ENCODE measurements at places on chromosomes 12 and 14.
A peak's percentile ranks its signal among the peaks of the same experiment; 100 is the strongest.

GRCh38 chr12:124098887-124099286 is 125.9 kb downstream of the ZNF664 start:
- no peak for DNase-seq

DNA sequence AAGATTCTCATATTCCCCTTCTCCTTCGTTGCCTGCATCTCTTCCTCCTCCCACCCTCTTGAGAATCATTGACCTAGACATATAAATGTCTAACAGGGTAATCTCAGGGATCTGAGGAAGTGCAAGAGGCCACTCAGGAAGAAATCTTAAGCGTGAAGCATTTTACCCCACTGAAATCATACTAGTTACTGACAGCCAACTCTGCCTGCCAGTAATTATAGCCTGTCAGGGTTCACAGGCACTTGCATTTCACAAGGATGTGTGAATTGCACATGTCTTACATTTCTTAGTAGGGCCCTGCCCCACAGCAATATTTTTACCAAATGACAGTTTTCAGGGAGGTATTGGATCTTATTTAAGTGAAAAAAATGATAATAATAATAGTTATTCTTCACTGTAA is 127.2 kb downstream of the SLC15A5 start:
- no peak for DNase-seq

- no peak for DNase-seq
Observed at GRCh38 chr14:36771028-36771640, 109.5 kb downstream of the PAX9 start.

DNA sequence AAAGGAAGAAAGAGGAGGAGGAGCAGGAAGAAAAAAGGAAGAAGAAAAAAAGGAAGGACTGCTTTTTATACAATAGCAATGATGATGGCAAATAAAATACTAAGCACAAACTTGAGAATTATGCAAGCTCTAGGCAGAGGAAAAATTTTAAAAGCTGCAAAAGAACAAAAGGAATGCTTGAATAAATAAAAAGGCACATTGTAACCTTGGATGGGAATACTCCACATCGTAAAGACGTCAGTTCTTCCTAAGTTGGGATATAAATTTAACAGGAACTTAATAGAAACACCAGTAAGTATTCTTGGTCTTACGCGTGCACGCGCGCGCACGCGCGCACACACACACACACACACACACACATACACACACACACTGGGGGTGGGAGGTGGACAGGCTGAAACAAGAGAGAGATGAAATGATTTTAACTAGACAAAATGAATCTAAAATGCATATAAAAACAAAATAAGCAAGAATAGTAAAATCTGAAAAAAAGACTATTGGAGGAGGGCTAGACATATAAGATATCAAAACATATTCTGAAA is 43.0 kb downstream of the SERPINA3 start:
- DNase-seq, result no peak

- DNase-seq, result no peak
Observed at GRCh38 chr12:124034297-124034696, 61.3 kb downstream of the ZNF664 start.

DNA sequence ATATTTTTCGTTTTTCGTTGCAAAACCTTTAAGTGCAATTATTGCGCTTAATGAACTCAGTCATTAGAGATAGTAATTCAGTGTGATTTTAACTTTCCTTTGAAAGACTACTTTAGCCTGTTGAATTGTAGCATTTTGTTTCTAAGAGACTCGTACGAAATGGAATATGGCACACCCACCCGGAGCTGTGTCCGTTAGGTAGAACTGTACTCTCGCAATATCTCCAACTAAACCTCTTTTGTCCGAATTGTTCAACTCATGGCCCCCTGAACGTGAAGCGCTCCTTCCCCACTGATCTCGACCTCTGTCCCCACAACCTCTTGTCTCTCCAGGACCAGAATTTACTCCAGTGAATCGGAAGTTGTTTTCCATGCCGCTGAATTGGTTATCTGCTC is 800 bp downstream of the PCNX4 start:
- DNase-seq, result peak; percentile 11

- no peak for DNase-seq
Observed at GRCh38 chr12:57739914-57740538, 1.5 kb upstream of the AGAP2 start.

- no peak for DNase-seq
Observed at GRCh38 chr12:69243099-69244084, 4.0 kb downstream of the CPSF6 start.

- DNase-seq, result no peak
Observed at GRCh38 chr14:49240383-49240782, 345.8 kb downstream of the RPS29 start.

GRCh38 chr12:2052826-2053678 is at the start of gene CACNA1C:
Gene CACNA1C (plus strand): TSS chr12:2052987. CDS start chr12:2053563, 576 bp downstream.
- peak; percentile 71 for DNase-seq

- DNase-seq, result no peak
Observed at GRCh38 chr14:68574461-68574860, 218.4 kb downstream of the ZFP36L1 start.

DNA sequence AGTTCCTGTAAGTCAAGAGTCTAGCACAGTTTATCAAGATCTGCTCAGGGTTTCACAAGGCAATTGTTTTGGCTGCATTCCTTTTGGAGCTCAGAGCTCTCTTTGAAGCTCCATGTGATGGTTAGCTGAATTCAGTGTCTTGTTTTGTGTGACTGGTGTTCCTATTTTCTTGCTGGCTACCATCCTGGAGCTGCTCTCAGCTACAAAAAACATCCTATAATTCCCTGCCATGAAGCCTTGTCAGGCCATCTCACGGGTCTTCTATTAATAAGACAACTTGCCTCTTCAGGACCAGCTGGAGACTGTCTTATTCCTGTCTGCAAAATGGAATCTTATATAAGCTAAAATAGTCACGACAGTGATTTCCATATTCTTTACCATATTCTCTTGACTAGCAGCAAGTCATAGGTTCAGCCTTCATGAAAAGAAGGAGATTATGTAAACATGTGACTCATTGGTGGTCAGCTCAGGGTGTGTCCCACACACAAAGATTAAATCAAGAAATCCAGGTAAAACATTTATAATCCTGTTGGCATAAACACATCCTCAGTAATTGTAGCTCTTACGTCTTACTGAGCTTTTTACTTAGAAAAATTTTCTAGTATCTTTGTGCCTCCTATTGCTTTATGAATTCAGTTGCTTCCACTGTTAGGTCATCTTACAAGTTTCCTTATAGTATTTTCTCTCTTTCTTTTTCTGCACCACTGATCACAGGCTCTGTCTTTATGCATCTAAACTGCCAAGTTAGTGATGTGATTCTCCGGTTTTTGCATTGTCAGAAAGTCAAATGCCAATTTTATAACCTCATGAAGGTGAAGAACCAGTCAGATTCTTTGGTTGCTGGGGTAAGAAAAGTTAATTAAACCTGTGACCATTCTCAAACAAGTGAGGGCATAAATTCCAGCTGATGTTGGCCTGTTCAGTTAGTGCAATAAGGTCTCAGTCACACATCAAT is 378.5 kb upstream of the MGAT4C start:
- DNase-seq, result no peak

DNA sequence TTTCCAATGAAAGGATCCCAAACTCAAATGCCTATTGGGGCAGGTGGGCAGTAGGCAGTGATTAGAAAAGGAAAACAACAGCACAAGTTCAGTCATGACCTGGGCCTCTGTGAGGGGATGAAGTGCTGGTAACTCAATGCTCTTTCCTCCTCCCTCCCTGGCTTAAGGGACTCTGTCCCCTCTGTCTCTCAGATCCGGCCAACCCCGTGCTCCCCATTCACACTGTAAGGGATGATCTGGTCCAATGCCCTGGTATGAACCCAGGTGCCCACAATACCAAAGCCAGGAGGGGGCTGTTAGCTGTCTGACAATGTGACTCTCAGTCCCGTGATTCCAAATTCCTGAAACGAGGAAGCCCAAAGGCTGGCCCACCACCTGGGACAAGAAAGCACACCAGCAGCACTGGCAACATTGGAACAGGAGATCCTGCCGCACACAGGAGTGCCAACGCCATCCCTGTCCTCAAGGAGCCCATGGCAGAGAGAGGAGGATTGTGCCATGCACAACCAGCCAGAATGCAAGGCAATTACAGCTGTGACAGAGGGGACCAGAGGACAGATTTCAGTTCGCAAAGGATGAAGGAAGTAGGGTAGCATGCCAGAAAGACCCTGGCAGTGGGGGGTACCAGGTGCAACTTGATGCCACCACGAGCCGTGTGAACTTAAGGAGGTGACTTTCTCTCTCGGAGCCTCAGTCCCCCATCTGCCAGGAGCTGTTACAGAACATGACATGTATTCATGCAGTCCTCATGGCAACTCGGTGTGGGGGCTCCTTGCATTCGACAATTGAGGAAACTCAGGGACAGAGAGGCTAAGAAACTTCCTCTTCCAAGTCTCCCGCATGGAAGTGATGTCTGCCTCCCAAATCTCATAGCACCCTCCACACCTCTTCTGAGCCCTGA is 37.6 kb downstream of the SERPINA3 start:
- no peak for DNase-seq

- DNase-seq, result peak; percentile 24
Observed at GRCh38 chr14:67133595-67134441, 55.4 kb upstream of the GARIN2 start.

DNA sequence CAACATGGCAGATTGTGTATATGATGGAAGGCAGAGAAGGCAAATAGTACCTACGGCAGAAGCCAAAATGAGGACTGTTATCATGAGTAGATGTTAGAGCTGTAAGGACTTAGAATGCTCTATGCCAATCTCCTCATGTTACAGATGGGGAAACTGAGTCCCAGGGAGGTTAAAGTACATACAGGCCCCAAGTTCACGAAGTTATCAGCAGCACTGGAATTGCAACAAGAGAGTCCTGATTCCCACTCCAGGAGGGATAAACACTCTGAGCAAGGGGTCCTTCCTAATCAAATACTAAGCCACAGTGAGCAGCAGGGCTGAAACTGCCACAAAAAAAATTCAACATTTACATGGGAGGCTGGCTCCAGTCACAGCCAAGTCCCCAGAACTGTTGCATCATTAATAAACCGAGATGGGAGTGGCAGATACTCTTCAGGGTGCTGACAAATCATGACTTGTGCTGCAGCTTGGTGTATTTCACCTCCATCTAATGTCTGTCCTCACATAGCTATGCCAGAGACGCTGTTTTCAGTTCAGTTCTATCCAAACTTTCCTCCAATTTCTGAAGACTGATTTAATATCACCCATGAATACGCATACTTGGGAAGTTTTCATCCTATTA is 24.2 kb downstream of the NUAK1 start:
- no peak for DNase-seq

DNA sequence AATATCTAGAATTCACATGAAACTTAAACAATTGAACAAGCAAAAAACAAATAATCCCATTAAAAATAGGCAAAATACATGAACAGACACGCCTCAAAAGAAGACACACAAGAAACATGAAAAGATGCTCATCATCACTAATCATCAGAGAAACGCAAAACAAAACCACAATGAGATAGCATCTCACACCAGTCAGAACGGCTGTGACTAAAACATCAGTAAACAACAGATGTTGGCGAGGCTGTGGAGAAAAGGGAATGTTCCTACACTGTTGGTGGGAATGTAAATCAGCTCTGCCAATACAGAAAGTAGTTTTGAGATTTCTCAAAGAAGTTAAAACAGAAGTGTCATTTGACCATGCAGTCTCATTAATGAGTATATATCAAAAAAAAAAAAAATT is 121.3 kb downstream of the PTPRO start:
- DNase-seq, result no peak

DNA sequence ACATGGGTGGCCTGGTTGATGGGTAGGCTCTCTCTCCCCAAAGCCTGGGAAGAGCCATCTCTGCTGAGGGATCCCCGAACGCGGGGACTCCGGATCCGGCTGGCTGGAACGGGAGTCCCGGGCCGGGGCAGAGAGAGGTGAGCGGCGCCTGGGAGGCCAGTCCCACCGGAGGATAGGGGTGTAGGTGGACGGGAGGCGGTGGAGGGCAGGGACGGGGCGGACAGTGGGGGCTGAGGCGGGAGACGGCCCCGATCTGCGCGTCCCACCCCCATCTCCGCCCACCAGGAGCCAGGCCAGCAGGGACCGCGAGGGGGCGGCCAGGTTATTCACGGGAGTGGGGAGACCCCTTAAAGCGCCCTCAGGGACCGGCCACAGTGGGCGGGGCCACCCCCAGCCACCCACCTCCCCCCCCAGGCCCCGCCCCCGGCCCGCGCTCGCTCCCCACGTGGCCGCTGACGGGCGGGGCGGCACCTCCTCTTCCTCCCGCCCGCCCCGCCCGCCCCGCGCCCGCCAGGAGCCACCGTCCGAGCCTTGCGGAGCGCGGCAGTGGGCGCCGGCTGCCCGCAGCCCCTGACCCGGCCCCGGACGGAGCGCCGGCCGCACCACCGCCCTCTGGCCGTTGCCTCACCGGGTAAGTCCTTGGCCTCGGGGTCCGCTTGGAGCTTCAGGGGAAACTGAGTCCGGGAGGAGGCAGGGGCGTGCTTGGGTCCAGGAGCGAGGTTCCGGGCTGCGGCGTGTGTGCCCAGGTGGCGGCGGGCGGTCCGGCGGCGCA is at the start of gene INF2:
Gene INF2 (plus strand): TSS at position 510 of the 772 bp plus-strand sequence. CDS start 11,748 bp downstream, outside the sequence.
- peak; percentile 77 for DNase-seq

- no peak for DNase-seq
Observed at GRCh38 chr12:50979369-50980052, 27.2 kb downstream of the HIGD1C start.

Data from GM23338 (cell line).